ENCODE measurements at places on chromosomes 1 and 21. TPM values are rescaled to one million over a fixed set of nuclear protein-coding genes. Genes with fewer than 3 reads are reported as not detected.
A peak's percentile ranks its signal among the peaks of the same experiment; 100 is the strongest.

- H3K36me3 ChIP-seq: no peaks in the 10 kb centered on the region
- peaks cover 7% of the 10 kb centered on the region for H3K27me3 ChIP-seq
- H3K27ac ChIP-seq: no peak overlapping the region
- no peak overlapping the region for H3K4me3 ChIP-seq
Measured at GRCh38 chr1:30704765-30705509, 18.4 kb downstream of the MATN1 start.

DNA sequence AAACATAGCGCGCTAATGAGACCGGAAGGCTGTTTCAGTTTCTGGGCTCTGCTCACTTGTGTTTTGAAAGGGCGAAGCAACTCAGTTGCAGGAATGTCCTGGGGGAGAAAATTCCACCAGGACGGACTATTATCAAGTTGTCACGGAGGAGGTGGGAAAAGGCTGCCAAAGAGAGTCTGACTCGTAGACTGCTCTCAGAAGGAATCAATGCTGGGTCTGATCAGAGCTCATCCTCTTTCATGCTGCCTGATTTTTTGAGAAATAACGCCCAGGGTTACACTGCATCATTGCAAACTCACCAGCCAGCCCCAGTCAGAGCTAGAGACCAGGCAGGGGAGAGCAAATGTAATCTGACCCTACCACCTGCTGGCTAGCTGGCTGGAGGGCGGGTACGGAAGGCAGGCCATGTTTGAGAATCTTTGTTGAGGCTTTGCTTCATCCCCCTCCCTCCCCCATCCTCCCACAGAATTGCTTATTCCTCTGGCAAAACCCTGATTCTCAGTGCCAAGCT lies 36.4 kb upstream of the BCL9 start:
- no peak overlapping the region for H3K27ac ChIP-seq
- no peak for DNase-seq
- H3K4me1 ChIP-seq: no peaks in the 10 kb centered on the region
- H3K36me3 ChIP-seq: no peaks in the 10 kb centered on the region
- peaks cover 7% of the 10 kb centered on the region for H3K27me3 ChIP-seq

Gene S100B
- total RNA-seq: 9.5 TPM

GRCh38 chr1:1170215-1171091 lies 3.2 kb upstream of the TTLL10 start:
- no peaks in the 10 kb centered on the region for H3K36me3 ChIP-seq
- peak overlapping the region; percentile 64 for H3K27ac ChIP-seq

Gene OR2L5
- total RNA-seq: not detected

DNA sequence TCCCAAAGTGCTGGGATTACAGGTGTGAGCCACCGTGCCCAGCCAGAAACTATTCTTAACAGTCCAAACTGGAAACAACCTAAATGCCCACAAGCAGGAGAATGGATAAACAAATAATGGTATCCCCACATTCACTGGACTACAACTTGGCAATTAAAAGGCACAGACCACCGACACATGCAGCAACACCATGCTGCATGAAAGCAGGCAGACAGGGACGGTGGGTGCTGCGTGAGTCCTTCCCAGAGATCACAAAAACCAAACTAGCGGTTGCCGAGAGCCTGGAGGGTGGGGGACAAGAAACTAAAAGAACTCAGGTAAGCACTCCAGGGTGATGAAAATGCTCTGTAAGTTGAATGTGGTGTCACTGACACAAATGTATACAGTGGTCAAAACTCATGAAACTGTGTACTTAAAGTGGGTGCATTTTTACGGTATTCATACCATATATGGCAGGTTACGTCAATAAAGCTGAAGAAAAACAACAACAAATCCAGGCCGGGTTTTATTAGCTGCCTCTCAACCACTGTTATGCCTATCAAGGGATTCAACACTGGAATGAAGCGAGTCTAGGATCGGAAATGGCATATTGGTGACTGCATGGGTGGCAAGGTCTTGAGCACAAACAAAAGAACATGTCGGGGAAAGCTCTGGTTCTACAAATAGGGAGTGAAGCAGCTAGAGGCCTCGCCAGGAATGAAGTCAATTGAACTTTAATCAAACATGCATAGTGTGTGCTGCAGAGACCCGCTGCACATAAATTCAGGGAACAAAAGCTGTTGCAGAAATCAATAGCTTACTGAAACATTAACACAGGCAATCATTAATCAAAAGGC lies 52.4 kb downstream of the SLC45A1 start:
- H3K36me3 ChIP-seq: peaks cover 4% of the 10 kb centered on the region
- H3K27me3 ChIP-seq: no peaks in the 10 kb centered on the region
- H3K4me3 ChIP-seq: no peak overlapping the region
- no peak for DNase-seq
- peaks cover 7% of the 10 kb centered on the region for H3K4me1 ChIP-seq

Gene LORICRIN
- not detected for total RNA-seq

Gene CYP4A11
- total RNA-seq: not detected

Gene TNFRSF14
- total RNA-seq: 86.5 TPM

- no peak overlapping the region for H3K4me3 ChIP-seq
- peaks cover 5% of the 10 kb centered on the region for H3K27me3 ChIP-seq
- H3K27ac ChIP-seq: no peak overlapping the region
- no peaks in the 10 kb centered on the region for H3K36me3 ChIP-seq
- DNase-seq: no peak
- H3K4me1 ChIP-seq: no peaks in the 10 kb centered on the region
Measured at GRCh38 chr1:219917851-219918466, 10.4 kb downstream of the SLC30A10 start.

GRCh38 chr1:172117800-172118199 lies 276.5 kb downstream of the DNM3 start:
- peak overlapping the region; percentile 73 for H3K27ac ChIP-seq
- H3K36me3 ChIP-seq: peaks cover 9% of the 10 kb centered on the region
- DNase-seq: peak; percentile 78

Gene BSND
- total RNA-seq: 0.05 TPM

- no peaks in the 10 kb centered on the region for H3K27me3 ChIP-seq
- no peaks in the 10 kb centered on the region for H3K4me1 ChIP-seq
- no peak for DNase-seq
- H3K27ac ChIP-seq: no peak overlapping the region
- peaks cover 8% of the 10 kb centered on the region for H3K36me3 ChIP-seq
Measured at GRCh38 chr1:97573553-97573952, 347.3 kb downstream of the DPYD start.

Gene OR6K2
- not detected for total RNA-seq
